Activated T-helper 1 cell treated with Interleukin-2 at 50 U/mL for 16 hours (primary cell): ENCODE measurements at places on chromosomes 4 and X.

DNA sequence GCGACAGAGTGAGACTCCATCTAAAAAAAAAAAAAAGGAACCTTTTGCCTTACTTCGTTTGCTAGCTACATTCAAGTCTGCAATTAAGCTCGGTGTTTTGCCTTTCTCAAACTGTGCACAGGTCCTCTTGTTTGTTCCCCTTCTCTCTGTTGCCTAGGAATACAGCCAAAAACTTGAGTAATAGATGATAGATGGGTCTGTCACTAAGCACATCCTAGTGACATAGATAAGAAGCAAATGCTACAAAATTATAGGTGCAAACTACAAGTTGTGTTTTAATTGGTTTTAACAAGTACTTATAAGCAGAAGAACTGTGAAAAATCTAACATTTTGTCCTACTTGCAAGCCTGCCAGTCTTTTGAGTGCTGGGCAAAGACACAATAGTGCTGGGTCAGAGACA is 95.2 kb downstream of the SNCA start:
- DNase-seq, result no peak

- DNase-seq, result no peak
Observed at GRCh38 chr4:18524667-18525066, 503.1 kb upstream of the LCORL start.

- DNase-seq, result no peak
Observed at GRCh38 chr4:128310266-128310697, 22.7 kb upstream of the PGRMC2 start.

GRCh38 chr4:60729194-60729593 is 470.9 kb upstream of the ADGRL3 start:
- DNase-seq, result no peak

DNA sequence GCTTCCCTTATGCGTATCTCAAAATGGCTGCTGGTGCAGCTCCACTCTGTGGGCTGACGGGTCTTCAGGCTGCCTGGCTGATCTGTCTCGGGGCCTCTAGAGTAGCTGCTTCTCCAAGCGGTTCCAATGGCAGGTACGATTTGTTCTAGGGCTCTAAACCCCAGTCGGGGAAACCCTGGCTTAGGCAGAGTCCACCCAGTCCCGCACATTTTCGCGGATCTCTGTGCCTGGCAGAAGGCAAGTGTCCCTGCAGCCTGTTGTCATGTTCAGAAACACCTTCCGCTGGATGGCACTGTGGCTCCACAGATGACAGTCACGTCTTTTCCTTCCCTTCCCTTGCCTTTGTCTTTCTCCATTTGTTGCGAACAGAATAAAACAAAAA is 54.4 kb downstream of the NBDY start:
- DNase-seq, result peak; percentile 56

- DNase-seq, result no peak
Observed at GRCh38 chr4:21209860-21210259, 509.6 kb downstream of the PACRGL start.

DNA sequence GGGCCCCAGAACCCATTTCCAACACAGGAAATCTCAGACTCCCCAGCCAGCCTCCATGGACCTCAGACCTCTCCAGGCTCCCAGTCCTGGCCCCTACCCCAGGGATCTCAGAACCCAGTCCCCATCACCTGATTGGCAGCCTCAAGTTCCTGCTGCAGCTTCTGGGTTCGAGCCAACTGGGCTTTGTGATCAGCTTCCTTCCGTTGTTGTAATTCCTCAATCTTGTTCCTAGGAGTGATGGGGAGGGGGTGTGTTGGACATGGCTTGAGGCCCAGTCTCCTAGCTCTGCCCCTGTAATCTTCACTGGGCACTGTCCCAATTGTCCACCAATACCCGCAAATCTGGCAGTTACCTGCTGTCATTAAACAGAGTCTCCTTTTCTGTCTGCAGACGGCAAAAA is 12.6 kb downstream of the GRIPAP1 start:
- no peak for DNase-seq

GRCh38 chr4:54157606-54158005 is 57.6 kb downstream of the GSX2 start:
- DNase-seq, result no peak

DNA sequence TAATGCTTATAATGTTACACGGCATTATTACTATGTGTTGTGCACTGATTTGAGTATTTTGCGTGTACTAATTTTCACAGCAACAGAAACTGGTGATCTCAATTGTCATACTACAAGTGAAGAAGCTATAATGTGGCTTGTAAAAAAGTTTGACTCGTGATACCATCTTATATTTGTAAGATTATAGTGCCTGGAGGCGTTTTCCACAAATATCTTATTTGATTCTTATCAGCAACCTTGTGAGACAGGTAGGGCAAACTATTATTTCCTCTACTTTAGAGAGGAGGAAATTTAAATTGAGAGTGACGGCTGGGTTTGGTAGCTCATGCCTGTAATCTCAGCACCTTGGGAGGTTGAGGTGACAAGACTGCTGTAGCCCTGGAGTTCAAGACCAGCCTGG is 4.5 kb downstream of the CUL4B start:
- DNase-seq, result no peak

DNA sequence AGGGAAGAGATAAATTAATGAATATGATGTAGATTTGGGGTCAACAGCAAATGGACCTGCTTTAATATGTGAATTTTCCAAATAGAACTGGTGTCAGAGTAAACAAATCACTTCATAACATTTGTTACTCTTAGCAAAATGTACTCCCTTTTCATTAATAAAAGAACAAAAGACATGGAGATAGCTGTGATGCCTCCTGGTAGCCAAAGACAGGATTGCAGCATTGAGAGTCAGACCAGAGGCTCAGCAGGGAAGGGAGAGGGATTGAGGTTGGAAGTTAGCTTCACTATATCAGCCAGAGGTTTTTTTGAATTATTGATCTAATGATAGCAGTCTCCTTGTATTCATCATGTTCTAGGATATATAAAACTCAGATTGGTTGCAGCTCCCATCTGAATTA is 17.4 kb upstream of the RAB40A start:
- no peak for DNase-seq

- no peak for DNase-seq
Observed at GRCh38 chrX:117851025-117851424, 265.6 kb downstream of the KLHL13 start.

DNA sequence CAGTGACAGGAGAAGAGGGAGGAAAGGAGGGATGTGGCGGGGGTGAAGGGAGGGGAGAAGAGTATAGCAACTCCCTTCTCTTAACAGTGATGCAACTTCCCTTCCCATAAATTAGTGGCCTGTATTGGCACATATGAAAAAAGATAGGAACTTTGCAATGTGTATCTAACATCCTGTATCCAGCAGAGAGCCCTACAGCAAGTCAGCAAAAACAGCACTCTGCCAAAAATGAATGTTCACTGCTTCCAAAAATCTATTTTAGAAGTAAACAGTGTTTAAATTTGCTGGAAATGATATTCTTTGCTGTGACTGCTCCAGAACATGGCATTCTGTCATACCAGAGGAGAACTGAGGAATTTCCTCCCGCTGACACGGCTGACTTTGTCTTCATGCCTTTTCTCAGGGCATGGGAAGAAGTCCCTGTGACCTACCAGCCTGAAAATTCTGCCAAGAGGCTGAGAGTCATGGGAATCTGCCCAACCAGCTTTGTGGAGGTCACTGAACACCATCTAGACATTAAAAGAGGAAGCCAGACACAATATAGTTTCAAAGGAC is 343.4 kb upstream of the RASGEF1B start:
- no peak for DNase-seq

DNA sequence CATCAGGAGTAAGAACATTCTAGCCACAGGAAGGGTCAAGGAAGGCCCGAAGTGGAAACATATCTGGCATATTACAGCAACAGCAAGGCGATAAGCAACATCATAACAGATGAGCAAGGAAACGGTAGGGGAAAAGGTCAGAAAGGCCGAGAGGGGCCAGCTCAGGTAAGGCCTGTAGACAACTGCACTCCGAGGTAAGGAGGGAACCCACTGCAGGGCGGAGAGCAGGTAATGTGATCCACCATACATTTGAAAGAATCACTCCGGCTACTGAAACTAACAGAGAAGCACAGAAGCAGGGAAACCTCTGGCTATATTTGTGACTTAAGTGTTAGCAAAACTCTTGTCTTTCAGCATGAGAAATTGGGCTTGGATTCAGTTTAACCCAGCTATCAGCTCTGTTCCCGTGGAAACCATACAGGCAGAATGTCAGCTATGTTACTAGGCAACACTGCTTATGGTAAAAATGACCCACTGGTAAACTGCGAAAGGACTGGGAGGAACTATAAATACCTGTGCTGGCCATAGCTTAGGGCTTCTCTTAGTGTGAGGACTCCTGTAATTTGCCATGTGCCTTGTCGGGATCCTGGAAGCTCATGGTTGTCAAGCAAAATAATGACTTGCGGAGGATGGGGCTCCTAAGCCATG is 31.0 kb downstream of the FRYL start:
- no peak for DNase-seq

DNA sequence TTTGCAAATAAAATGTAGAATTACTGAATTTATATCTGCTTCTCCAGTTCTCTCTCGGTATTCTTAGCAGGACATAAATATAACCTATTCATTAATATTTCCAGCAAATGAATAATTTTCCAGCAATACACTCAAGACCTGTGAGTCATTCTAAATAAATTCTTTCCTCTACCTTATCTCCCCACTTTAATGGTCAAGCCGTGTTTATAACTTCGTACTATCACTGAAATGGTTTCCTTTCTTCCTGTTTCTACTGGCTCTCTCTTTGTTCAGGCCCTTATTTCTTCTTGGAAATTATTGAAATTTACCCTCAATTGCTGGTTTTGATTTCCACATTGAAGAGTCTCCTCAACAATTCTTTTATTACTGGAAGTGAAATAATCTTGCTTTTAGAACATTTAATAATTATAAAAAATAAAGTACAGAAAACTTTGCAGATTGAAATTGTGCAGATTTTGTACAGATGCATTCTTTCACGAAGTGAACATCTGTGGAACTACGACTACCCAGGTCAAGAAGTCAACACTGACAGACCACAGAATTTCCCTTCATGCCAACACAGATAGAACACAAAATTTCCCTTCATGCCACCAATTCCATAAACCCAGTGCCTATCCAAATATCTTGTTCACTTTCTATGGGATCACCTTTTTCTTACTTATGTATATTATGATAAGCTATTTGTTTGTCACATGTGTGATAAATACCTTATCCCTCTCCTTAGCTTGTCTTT is 205.7 kb downstream of the FAT4 start:
- no peak for DNase-seq

DNA sequence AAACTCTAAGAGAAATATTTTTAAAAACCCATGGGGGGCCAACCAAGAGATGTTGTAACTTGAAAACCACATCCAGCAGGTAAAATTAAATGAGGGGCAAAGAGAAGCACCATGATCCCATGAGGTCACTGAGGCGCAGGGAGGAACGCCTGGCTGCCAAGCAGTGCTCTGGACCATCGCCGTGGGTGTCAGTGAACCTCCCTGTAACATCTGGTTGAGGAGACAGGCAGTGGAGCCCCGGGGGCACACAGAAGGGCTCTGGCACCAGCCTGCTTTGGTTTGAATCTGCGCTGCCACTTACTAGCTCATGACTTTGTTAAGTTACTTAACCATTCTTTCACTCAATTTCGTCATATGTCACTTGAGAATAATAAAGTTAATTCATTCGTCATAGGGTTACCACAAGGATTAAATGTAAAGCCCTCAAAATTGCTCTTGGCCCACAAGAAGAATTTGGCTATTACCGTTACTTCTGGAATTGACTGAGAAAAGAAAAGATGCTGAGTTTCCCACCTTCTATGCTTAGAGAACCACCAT is 41.6 kb upstream of the SLC25A4 start:
- DNase-seq, result no peak

DNA sequence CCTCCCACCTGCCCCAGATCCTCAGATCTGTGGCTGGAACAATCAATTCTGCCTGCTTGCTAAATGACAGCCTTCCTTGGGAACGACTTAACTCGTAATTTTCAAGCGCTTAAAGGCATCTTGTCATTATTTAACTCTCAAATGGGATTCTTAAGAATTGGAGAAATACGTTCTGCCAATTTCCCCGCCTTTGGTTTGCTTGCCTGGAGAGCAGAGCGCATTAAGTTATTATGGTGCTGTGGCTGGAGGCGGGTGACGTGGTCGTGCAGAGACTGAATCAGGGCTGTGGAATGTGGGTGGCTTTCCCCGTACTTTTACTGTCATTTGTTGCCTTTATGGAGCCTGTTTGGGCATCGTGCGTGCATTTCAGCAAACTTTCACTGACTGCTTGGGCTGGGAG is 78.9 kb upstream of the PSAPL1 start:
- DNase-seq, result no peak

DNA sequence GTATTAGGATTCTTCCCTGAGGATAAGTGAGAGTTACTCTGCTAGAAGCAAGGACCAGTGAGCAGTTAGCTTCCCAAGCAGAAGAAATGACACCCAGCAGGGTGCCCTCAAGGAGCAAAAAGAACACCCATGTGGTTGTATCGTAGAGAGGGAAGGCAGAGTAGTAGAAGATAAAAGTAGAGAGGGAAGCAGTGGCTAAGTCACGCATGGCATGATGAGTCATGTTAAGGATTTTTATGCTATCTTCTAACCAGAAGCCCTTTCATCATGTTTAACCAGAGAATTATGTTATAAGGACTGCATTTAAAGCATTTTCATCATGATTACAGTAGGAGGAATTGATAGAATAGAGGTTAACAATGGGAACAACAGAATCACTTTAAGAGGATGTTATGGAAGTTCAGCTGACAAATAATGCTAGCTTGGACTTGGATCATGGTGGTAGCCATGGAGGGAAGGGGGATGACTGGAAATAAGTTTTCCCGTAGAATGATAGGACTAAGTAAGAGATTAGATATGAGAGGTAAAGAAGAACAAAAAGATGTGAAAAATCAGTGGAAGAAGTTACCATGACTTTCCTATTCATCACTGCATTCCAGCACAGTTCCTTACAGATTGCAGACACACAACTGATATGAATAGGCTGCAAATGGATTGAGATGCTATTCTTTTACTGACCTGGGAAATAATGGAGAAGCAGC is 383.5 kb upstream of the INTU start:
- DNase-seq, result no peak

DNA sequence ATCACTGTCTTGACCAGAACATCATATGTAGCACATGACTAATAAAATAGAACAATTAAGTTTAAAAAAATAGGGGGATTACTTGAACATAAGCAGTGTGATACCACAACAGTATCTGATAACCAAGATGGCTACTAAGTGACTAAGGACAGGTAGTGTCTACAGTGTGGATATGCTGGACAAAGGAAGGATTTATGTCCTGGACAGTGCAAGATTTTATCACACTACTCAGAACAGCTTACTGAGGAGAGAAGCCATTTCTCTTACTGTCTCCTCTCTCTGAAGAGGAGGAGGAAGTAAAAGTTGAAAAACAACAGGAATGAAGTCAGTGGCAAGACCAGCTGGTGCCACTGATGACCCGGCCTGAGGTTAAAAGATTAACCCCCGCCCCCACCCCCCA is 4.0 kb upstream of the SLC10A7 start:
- DNase-seq, result no peak

DNA sequence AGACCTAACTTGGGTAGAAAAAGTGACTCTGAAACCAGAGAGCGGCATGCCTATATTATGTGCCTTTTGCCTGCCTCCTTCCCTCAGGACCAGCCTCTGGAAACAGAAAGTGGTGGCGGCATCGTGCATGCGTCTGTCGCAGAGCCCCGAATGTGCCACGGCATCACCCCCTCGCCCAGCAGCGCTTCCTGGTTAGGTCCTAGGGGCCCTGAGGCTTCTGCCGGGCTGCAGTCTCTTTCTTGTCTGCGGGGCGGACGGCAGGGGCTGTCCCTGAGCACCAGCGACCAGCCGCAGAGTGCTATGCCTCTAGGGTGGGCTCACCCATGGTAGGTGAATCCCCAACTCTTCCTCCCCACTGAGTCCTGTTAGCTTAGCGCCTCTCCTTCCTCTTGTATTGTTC is 68.7 kb downstream of the VSIG4 start:
- no peak for DNase-seq
